ENCODE measurements at places on chromosomes 4 and X. TPM values are rescaled to one million over a fixed set of nuclear protein-coding genes. Genes with fewer than 3 reads are reported as not detected.

The TEX13C gene
- not detected for total RNA-seq

The PJA1 gene
- 26.2 TPM for total RNA-seq

The SLC2A9 gene
- 26.5 TPM for total RNA-seq

The STBD1 gene
- total RNA-seq = 2.1 TPM

The SLC9A6 gene
- 15.2 TPM for total RNA-seq

The ART3 gene
- 1.7 TPM for total RNA-seq

The ZNF185 gene
- total RNA-seq = 121 TPM

The CXCL10 gene
- total RNA-seq = 0.65 TPM

The TIMM8A gene
- 5.0 TPM for total RNA-seq

The SLC4A4 gene
- 0.14 TPM for total RNA-seq

The DRP2 gene
- total RNA-seq = 0.09 TPM

The LIN54 gene
- total RNA-seq = 9.0 TPM

The ARMCX1 gene
- total RNA-seq = 8.4 TPM

The ZDHHC15 gene
- not detected for total RNA-seq

The NOP14 gene
- 30.8 TPM for total RNA-seq

The RGN gene
- total RNA-seq = not detected

The PAGE5 gene
- total RNA-seq = not detected

The MAGEA2 gene
- total RNA-seq = not detected

The NPY2R gene
- total RNA-seq = not detected

The NDP gene
- not detected for total RNA-seq

The FGF5 gene
- 1.1 TPM for total RNA-seq

The CSN1S1 gene
- total RNA-seq = not detected

The FOXP3 gene
- total RNA-seq = not detected

The MID1 gene
- total RNA-seq = 11.8 TPM

The MBTPS2 gene
- total RNA-seq = 4.9 TPM

Measured in airway epithelial cell (primary cell).